CD4-positive, alpha-beta T cell treated with Interleukin-4 for 1 hour (primary cell): ENCODE measurements at places on chromosomes 5 and 9.

DNA sequence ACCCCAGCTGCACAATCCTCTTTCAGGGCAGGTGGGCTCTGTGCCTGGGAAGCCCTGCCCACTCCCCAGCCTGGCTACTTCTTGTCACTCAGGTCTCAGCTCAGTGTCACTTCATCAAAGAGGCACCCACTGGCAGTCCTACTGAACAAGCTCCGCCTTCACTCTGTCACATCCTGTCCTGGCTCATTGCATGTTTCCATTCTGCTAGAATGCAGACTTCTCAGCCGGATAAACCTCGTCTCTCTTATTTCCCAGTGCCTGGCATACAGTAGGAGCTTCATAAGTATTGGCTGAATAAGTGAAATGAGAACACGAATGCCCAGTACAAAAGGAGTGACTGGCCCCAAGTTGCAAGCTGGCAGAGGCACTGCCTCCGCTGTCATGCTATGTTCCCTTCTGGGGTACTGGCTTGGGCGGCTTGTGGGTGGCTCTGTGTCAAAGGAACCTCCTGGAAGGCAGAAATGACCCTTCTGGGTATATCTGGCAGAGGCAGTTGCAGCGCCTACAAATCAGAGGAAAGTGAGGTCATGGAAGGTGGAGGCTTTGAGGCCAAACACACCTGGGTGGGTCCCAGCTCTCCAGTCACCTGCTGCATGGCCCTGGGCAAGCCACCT is 98.3 kb upstream of the PHYKPL start:
- no peak for DNase-seq

- DNase-seq: no peak
Measured at GRCh38 chr9:105297442-105298075, 53.1 kb downstream of the SLC44A1 start.

DNA sequence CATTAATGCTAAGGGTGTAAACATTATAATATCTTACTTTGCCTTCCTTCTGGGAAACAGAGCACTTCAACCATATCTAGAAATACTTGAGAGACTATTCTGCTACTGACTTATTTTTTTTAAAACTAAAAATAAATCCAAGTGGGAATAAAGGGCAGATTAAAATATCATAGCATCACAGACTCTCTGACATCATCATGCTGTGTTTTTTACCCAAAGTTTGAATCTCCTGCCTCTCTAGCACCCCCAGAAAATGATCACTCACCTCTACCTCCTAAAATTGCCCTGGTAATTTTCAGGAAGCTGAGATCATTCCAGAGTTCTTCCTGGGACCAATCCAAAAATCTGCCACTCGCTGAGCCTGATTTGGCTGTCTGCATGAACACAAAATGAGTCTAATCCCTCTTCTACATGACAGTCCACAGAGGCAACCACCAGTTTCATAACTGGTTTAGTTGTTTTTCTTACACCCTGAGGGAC is 813.8 kb upstream of the DMAC1 start:
- DNase-seq: no peak

DNA sequence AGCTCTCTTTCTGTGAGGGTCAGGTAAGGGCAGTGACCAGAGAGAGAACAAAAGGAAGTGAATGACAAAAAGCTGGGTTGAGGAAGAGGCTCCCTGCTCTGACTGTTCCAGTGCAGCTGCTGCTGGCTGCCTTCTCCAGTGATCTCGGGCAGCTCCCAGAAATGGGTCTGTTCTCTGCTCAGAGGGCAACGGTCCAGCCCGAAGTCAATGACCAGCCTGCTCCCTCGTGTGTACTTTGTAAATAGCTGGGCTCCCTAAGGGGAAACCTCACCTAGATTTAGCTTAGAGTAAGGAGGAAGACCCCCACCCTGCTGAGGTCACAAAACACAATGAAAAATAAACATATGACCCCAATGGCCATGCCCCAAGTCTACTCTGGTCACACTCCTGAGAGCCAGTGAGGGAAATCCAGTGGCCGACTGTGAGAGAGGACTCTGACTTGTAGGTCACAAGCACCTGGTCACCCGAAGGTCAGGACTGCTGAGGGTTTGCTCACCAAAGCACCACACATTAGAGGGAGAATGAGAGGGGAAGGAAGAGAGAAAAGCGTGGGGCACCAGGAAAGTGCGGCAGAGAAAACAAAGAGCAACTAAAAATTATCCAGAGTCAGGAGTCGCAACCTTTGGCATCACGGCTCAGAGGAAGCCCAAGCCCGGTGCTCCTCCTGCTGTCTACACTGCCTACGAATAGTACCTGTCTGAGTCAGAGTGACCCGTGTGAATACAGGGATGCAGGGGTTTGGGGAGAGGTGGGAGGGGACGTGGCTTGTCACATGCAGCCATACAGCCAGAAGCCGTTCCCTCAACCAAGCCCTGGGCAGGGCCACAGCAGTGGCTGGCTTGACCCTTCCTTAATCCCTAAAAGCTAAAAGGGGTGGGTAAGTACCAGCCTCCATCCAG is 19.8 kb downstream of the NIPAL4 start:
- DNase-seq: no peak

DNA sequence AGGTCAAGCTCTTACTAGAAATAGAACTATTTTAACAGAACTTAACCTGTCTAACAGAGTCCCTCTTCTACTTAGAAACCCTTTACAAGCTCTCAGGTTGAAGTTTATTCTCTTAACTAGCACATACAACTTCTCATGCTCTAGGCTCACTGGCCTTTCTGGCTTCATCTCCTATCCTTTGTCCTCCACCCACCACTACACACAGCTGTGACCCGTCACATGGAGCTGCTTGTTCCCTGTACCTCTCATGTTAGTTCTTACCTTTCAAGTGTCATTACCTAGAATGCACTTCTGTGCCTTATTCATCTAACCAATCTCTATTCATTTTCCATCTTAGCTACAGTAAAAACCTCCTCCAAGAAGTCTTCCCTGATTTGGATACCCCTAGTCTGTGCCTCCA is 89.4 kb upstream of the APC start:
- DNase-seq: no peak

GRCh38 chr5:37918424-37918823 is 78.6 kb upstream of the GDNF start:
- no peak for DNase-seq

DNA sequence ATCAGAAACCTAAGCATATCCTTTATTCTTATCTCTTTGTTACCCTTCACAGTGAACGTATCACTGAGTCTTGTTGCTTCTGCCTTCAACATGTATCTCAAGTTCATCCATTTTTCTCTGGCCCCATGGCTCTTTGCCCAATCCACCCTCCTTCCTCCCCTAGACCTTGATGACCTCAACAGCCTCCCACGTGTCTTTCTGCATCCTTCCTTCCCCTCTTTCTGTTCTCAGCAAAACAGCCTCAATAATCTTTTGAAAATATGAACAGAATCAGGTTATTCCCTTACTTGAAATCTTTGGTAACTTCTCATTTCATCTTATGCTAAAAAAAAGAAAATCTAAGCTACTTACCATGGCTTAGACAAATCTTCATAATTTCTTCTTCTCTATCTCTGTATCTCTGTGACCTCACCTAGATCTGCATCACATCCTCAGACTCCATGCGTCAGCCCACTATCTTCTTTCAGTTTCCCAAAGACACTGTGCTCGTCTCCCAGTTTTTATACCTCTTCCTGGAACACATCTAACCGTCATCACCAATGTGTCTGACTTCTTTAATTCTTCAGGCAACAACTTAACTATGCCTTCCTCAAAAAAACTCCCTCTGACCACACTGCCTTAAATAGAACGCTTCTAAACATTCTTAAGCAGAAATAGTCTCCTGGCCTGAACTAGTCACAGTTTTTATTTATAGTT is 208.0 kb downstream of the PARP8 start:
- DNase-seq: no peak

DNA sequence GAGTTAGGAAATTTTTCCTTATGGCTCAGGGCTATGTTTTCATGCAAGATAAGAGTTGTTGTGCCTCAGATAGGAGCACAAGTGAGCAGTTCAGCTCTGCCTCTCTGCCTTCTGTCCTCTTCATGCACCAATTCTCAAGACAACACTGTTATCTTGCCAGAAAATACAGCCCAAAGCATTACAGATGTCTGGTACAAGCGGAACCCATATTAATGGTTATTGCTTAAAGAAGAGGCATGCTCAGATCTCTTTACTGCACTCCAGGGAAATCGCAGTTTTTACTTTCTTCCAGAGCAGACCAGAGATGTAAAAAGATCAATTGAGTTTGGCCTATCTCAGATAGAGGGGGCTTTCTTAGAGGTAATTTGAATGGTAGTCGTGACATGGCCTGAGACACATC is 361.6 kb upstream of the WWC1 start:
- DNase-seq: no peak

DNA sequence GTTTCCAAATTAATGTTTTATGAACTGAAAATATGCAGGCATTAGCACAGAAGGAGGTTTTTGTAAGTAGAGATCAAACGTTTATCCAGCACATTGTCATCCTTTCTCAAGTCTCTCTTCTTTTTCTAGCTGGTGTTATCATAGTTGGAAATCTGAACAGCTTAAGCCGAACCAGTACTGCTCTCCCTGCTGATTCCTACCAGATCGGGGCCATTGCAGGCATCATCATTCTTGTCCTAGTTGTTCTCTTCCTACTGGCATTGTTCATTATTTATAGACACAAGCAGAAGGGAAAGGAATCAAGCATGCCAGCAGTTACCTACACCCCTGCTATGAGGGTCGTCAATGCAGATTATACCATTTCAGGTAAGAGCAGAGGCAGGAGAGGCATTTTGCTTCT is 72.1 kb upstream of the PRRC1 start:
- DNase-seq: no peak

- no peak for DNase-seq
Measured at GRCh38 chr9:121581786-121582600, 69.4 kb upstream of the DAB2IP start.

DNA sequence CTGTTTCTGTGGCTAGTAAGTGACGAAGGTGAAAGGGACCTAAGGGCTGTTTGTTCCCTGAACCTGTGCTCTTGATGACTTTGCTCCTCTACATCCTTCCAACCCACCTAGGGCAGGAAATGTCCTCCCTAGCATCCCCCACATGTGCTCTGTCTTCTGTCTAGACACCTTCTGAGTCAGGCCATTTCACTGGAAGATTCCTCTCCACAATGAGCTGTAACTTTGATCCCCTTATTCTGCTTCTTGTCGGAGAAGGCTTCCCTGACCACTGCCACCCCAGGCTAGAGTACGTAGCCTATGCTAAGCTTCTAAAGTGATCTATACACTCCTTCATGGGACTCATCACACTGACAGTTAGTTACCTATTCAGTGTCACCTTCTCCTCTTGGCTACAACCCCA is 21.7 kb downstream of the SPAAR start:
- no peak for DNase-seq

GRCh38 chr5:161105525-161105924 is 253.5 kb upstream of the ATP10B start:
- no peak for DNase-seq

DNA sequence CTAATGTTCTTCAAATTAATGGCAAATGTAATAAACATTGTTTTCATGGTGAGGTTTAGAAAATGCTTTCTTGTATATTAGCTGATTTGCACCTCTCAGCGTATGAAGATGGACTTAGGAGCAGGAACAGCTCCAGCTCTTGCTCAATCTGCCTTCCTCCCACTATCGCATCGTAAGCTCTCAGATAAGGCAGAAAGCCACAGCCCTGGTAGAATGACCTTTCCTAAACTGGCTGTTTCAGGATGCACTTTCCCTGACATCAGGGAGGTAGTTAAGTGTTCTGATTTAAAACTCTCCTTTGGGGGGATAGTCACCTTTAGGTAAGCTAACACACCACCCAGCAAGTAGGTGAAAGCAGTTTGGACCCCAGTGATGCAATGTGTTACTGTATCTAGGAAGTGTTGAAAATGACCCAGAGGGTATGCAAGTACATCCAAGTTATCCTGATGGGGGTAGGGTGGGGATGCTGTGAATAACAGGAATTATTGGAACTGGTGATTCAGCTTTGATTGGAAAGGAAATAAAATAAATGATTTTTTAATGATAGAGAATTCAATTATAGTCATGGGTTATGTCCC is 72.3 kb downstream of the LMNB1 start:
- DNase-seq: no peak

GRCh38 chr5:73312146-73312871 is 136.3 kb downstream of the FOXD1 start:
- DNase-seq: peak; percentile 17

GRCh38 chr9:99286536-99286935 is 64.5 kb downstream of the SEC61B start:
- no peak for DNase-seq

- no peak for DNase-seq
Measured at GRCh38 chr5:97338729-97339128, 155.7 kb upstream of the RIOK2 start.

DNA sequence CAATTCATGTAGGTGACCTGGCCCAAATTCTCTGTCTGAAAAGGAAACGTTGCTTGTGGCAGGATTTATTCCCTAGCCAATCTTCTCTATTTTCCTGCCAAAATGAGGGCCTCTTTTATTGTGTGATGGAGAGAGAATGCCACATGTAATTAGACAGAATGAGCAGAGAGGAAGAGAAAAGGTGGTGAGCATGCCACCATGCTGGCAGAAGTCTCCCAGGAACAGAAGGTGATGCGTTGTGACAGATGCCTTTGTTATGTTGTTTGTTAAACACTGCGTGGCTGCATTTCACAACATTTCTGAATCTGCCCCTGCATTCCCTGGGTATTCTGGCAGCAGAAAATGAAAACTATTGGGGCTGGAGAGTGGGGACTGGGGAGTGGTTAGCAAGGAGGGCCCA is 577.6 kb downstream of the TLR4 start:
- no peak for DNase-seq

DNA sequence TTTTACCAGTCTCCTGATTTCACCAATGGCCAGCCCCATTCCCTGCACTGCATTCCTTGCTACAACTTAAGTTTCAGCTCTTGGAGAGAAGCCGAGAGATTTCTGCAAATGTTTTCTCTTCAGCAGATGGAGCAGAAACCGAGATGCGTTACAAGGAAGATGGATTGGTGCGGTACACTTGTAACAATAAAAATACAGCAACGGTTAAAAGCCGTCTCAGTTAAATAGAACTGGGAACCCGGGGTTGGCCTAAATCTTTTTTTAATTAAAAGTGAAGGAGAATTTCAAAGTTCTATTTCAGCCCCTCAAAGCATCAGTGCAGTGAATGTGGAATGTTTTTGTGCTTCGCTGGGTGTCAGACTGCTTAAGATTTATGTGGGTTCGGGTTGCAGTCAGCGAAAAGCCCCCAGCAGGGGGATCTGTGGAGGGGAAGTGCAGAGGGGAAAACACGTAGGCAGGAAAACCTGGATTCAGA is 19.8 kb downstream of the BRINP1 start:
- DNase-seq: no peak

DNA sequence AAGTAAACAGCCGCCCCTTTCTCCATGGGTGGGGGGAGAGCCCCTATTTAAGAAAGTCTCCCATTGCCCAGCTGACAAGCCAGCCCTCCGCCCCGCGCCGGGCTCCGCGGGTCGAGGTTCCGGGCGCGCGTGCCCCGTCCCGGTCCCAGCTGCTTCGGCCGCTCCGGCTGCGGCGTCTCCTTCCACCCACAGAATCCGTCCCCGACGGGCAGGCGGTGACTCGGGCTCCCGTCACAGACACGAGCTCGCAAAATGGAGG is 223 bp downstream of the NR3C1 start:
- peak; percentile 57 for DNase-seq
